NCI-H2107 (cell line): ENCODE measurements at places on chromosomes 5 and 9.
A peak's percentile ranks its signal among the peaks of the same experiment; 100 is the strongest.

GRCh38 chr9:10274175-10274574 lies 338.6 kb downstream of the PTPRD start:
- DNase-seq, result no peak

GRCh38 chr5:117761186-117761585 lies 1186.6 kb upstream of the SEMA6A start:
- DNase-seq, result no peak

GRCh38 chr9:116587919-116588318 lies 99.2 kb upstream of the TRIM32 start:
- DNase-seq, result no peak

- no peak for DNase-seq
Observed at GRCh38 chr5:176400382-176401156, 12.0 kb downstream of the HIGD2A start.

DNA sequence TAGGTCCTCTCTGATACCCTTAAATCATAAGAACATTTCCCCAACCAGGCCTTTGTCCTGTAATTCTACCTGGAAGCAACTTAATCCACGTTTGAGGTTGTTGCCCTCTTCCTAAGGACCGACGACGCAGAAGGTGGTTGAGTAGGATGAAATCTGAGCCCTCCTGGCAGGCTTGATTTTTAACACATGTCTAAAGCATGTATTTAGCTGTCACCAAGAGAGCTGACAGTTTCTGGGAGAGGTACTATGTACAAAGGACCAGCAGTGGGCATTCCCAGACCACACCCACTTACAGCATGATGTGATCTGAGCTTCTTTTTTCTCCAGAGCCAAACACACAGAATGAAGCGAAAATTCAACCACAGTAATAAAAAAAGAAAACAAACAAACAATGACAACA lies 260.9 kb downstream of the SH3GL2 start:
- peak; percentile 55 for DNase-seq

- DNase-seq, result no peak
Observed at GRCh38 chr9:70031141-70031545, 12.5 kb upstream of the MAMDC2 start.

DNA sequence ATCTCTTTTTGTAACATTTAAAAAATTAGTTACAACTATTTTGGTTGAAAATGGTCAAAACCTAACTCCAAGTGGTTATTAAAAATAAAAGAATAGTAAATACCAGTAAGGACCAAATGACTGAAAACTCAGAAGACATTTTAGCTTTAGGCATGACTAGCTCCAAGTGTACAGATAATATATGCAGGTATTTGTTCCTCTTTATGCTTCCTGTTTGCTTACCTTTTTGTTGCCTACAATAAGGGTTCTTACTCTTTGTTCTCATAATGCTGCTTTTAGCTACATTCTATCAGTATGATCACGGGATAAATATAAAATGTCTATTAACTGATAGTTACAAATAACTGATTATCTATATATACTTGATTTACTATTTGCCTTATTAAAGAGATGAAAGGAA lies 259.6 kb downstream of the CDH12 start:
- DNase-seq, result no peak

- no peak for DNase-seq
Observed at GRCh38 chr5:150206098-150206778, 16.4 kb downstream of the SLC6A7 start.

- no peak for DNase-seq
Observed at GRCh38 chr9:2158766-2159430, 143.8 kb downstream of the SMARCA2 start.

DNA sequence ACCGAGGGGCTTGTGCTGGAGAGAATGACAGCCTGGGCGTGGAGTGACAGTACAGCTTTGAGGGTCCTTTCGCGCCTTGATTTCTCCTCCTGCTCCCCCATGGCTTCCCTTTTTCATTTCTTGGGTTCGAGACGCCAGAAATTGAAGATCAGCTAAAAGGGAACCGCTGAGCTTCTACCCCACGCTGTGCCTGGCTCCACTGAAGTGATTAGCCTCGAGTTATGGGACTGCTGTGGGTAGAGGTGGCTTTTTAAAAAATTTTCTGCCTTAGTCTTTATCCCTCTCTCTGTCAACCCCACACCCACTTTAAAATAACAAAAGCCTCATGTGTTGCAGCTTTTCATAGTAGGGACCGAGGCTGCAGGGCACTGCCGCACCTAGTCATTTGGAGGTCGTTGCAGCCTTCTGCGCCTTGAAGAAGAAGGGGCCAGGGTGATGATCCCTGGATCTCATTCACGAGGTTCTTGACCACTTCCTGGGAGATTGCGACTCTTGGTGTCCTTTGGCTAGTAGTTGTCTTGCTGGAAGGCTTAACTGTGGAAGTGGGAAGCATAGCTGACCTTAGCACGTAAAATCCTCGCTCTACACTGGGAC lies 603 bp downstream of the PPIP5K2 start:
- DNase-seq, result no peak

GRCh38 chr5:135476615-135477581 lies 24.7 kb upstream of the TIFAB start:
- DNase-seq, result no peak

DNA sequence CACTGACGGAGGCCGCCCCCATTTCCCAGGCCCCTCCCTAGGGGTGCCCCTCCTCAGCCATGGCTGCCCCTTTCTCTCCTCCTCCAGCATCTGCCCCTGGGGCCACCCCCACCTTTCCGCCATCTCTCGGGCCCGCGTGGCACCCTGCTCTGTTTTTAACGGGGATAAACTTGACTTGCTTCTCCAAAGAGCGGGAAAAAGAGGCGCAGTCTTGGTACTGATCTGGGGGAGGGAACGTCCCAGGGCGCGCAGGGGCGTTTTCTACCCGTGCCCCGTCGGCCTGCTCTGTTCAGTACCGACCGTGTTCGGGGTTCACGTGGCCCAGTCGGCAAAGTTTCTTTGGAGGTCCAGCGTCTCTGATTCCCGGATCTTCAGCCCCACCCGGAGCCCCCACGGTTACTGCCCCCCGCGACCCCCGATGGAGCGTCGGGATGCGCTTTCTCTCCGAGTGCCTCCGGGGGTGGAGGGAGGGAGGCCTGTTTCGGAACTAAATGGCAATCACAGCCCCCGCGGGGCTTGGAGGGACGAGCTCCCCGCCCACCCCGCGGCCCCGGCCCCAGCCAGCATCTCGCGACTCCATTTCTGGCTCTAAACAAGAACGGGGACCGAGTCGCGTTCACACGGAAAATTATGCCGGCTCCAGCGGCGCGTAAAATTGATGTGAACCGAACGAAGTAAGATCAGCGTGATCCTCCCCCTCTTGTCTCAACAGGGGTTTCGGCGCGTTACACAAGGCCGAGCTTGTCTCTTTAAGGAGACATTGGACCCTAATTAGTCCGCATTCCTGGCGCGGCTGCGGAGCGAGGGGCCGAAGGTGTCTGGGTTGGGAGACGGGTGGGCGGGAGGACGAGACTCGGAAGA lies 1.1 kb upstream of the TLE4 start:
- no peak for DNase-seq

DNA sequence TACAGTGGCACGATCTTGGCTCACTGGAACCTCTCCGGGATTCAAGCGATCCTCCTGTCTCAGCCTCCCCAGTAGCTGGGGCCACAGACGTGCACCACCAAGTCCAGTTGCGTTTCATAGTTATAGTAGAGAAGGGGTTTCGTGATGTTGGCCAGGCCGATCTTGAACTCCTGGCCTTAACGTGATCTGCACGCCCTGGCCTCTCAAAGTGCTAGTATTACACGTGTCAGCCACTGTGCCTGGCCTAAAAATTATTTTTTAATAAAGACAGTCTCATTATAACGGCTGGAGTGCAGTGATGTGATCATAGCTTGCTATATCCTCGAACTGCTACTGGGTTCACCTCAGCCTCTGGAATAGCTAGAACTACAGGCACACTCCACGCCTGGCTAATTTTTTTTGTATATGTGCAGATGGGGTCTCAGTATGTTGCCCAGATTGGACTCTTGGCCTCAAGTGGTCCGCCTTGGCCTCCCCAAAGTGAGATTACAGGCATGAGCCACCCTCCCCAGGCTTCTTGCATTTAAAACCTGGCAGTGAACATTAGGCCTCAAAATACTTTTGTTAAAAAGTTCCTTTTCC lies 4.4 kb downstream of the NPM1 start:
- DNase-seq, result no peak

GRCh38 chr5:12911156-12911555 lies 1006.9 kb upstream of the CTNND2 start:
- DNase-seq, result no peak

GRCh38 chr5:78593465-78593864 lies 55.1 kb downstream of the LHFPL2 start:
- DNase-seq, result no peak

DNA sequence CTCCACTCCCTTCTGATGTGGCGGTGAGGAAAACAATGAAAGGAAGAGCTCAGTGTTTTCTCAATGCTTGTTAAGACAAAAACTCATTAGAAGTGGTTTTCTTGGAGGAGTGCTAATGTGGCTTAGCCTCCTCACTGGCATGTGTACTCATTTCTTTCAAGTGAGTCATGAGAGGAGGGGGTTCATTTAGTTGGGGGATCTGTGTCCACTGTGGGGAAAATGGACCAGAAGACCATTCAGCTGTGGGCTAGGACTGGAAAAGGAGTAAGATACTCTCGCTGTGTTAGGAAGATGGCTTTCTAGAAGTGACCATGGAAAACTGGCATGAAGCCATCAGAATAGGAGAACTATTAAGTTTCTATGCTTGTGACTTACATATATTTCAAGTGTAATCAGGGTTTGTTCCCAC lies 23.5 kb downstream of the KLF9 start:
- no peak for DNase-seq

GRCh38 chr9:110015759-110016158 lies 192.2 kb downstream of the C9orf152 start:
- DNase-seq, result no peak

- no peak for DNase-seq
Observed at GRCh38 chr9:36142510-36143244, 6.1 kb downstream of the GLIPR2 start.

DNA sequence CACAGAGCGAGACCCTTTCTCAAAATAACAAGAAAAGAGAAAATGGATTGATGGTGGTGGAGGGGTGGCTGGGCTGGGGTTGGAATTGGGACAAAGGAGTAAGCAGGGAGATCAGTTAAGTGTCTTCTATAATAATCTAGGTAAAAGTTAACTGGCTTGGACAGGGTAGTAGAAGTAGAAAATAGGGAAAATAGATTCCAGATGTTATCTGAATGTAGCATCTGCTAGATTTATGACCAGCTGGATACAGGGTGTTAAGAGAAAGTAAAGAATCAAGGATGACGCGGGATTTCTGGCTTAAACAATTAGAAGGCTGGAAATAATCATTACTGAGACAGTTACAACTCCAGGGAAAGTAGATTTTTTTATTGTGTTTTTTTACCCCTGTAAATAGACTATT lies 13.0 kb downstream of the PPP6C start:
- no peak for DNase-seq

DNA sequence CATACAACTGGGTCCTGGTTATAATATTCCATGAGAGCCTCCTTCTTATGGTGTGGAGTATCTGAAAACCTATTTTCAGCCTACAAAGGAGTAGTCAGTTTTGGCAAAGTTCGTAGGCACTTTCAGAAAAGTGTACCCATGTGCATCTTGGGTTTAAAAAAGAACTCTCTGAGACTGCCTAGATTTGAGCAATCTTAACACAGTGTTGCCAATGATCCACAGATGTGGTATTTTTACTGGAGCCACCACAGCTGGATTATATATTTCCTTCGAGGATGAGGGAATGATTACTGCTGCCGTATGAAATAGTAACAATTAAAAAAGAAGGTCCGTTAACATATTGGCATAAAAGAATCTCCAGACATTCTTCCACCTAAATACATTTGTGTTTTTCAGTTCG lies 1.1 kb downstream of the PALM2AKAP2 start:
- no peak for DNase-seq

GRCh38 chr5:177443144-177443983 lies 3.2 kb upstream of the PRR7 start:
- no peak for DNase-seq

GRCh38 chr5:56499491-56499890 lies 266.4 kb upstream of the ANKRD55 start:
- DNase-seq, result no peak

DNA sequence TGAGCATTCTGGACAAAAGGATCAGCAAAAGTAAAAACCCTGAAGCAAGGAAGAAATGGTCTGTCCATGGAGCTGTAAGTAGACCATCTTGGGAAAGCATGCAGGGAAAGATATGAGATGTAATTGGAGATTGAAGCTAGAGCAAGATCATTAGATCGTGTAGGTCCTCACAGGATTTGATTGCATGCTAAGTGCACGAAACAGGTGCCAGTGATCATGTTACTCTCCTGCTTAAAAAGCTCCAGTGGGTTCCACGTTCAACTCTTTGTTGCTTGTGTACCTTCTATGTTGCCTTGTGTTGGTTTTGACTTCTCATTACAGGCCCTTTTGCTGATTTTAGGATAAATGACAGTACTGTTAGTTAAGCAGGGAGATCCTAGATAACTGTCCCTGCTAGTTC lies 442.0 kb downstream of the DMRT2 start:
- no peak for DNase-seq

- DNase-seq, result no peak
Observed at GRCh38 chr5:179774442-179774841, 19.3 kb upstream of the LTC4S start.

DNA sequence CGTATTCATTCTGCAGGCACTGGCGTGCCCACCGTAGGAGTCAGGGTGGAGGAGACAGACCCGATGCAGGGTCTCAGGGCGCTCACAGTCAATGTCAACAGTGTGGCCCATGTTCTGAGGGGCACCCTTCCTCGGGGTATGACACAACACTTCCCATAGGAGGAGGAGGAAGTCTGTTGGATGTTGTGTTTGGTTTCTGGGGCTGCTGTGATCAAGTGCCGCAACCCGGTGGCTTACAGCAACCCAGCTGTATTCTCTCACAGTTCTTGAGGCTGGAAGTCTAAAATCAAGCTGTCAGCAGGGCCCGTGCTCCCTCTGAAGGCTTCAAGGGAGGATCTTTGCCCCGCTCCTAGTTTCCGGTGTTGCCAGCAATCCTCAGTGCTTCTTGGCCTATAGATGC lies 5.6 kb upstream of the HNRNPAB start:
- DNase-seq, result no peak

- DNase-seq, result no peak
Observed at GRCh38 chr5:54547711-54548250, 30.2 kb downstream of the SNX18 start.

GRCh38 chr5:2761921-2762488 lies 10.5 kb upstream of the IRX2 start:
- peak; percentile 37 for DNase-seq

DNA sequence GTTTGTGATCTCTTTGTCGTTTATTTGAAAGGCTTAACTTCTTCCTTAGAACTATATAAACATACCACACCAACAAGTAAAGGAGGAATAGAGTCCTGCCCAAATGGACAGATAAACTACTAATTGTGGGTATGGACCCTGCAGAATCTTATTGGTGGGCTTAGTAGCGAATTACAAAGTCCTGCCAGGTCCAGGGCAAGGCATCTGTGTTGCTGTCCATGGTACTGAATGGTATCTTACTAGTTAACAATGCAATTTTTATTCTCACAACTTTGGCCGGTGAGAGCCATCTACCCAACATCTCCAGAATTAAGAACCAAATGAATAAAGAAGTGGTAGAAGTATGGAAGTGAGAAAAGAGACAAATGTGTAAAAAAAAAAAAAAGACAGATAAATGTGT lies 1782.4 kb upstream of the WWC1 start:
- no peak for DNase-seq

GRCh38 chr5:83955916-83956315 lies 235.3 kb upstream of the HAPLN1 start:
- no peak for DNase-seq

- DNase-seq, result no peak
Observed at GRCh38 chr5:114118511-114118910, 243.4 kb upstream of the KCNN2 start.
